ENCODE measurements at places on chromosomes 16 and 17. TPM values are rescaled to one million over a fixed set of nuclear protein-coding genes. Genes with fewer than 3 reads are reported as not detected.

The BIRC5 gene
- 25.0 TPM for total RNA-seq

The TAOK2 gene
- 31.8 TPM for total RNA-seq

The KRT36 gene
- total RNA-seq: 1.9 TPM

The TMEM88 gene
- total RNA-seq: 1.7 TPM

The PIK3R6 gene
- 0.48 TPM for total RNA-seq

The RAD51D gene
- total RNA-seq: 3.4 TPM

The LRRC75A gene
- 7.9 TPM for total RNA-seq

The HSD17B1 gene
- total RNA-seq: 3.9 TPM

The CD300H gene
- not detected for total RNA-seq

The USP43 gene
- total RNA-seq: 0.96 TPM

The DOC2A gene
- total RNA-seq: 0.48 TPM

The NPIPB9 gene
- 6.0 TPM for total RNA-seq

The RPGRIP1L gene
- total RNA-seq: 28.4 TPM

The FHOD1 gene
- total RNA-seq: 2.6 TPM

The MT1X gene
- 2.9 TPM for total RNA-seq

The DHX58 gene
- 6.3 TPM for total RNA-seq

The SENP3 gene
- 56.6 TPM for total RNA-seq

The GPR142 gene
- 1.2 TPM for total RNA-seq

The TVP23A gene
- total RNA-seq: 4.3 TPM

The PABPN1L gene
- 1.7 TPM for total RNA-seq
